ENCODE measurements at places on chromosomes 4 and X.
A peak's percentile ranks its signal among the peaks of the same experiment; 100 is the strongest.

DNA sequence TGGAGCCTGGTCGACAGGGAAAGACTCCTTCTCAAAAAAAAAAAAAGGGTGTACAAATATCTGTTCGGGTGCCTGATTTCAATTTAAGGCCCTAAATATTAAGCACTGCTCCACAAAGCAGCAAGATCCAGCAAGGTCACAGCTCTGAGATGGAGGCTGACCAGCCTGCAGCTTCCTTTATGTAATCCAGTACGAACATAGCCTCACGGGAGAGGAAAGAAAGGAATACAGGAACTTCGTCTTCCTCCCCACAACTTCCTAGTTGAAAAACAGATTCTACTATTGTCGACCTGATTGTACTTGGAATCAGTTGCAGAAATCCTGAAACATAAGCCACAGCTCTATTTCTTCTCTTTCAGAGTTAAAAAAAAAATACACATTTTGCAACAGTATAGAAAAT lies 53.5 kb upstream of the TBC1D9 start:
- no peak for DNase-seq

GRCh38 chr4:105135785-105136184 lies 10.9 kb upstream of the TET2 start:
- peak; percentile 76 for DNase-seq

GRCh38 chr4:23194751-23195150 lies 502.0 kb downstream of the GBA3 start:
- no peak for DNase-seq

- DNase-seq = no peak
Observed at GRCh38 chr4:145283909-145284308, 103.5 kb upstream of the OTUD4 start.

- no peak for DNase-seq
Observed at GRCh38 chr4:179539641-179540040, 2097.4 kb upstream of the AGA start.

GRCh38 chr4:137966504-137966903 lies 275.6 kb downstream of the SLC7A11 start:
- DNase-seq = no peak

GRCh38 chr4:145545538-145546174 lies 64.0 kb downstream of the SMAD1 start:
- peak; percentile 82 for DNase-seq

- peak; percentile 82 for DNase-seq
Observed at GRCh38 chr4:85086721-85087120, 120.2 kb upstream of the WDFY3 start.

DNA sequence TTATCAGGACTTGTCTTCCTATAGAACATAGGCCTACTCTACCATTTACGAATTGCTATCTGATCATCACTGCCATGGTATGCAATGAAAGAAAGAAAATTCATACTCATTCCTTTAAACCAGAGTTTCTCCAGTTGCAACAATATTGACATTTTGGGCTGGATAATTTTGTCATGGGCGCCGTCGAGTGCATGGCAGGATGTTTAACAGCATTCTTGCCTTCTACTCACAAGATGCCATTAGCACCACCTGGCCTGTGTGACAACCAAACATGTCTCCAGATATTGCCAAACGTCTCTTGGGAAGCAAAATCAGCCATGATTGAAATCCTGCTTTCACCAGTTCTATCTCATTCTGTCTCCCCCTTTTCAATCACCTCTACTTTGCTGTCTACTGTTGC lies 63.6 kb upstream of the ARHGAP24 start:
- no peak for DNase-seq

GRCh38 chrX:2351999-2352995 lies 148.5 kb downstream of the DHRSX start:
- peak; percentile 99 for DNase-seq

- no peak for DNase-seq
Observed at GRCh38 chr4:39521253-39521919, 5.9 kb downstream of the UGDH start.

GRCh38 chr4:7425591-7426468 lies 8.9 kb downstream of the PSAPL1 start:
- no peak for DNase-seq

- DNase-seq = no peak
Observed at GRCh38 chr4:9771034-9771433, 10.4 kb upstream of the DRD5 start.

- no peak for DNase-seq
Observed at GRCh38 chr4:165782623-165783022, 90.4 kb upstream of the TLL1 start.

GRCh38 chrX:14095702-14096101 lies 66.0 kb upstream of the GEMIN8 start:
- peak; percentile 58 for DNase-seq

GRCh38 chr4:74934016-74934831 lies 1.3 kb downstream of the PARM1 start:
- peak; percentile 52 for DNase-seq

DNA sequence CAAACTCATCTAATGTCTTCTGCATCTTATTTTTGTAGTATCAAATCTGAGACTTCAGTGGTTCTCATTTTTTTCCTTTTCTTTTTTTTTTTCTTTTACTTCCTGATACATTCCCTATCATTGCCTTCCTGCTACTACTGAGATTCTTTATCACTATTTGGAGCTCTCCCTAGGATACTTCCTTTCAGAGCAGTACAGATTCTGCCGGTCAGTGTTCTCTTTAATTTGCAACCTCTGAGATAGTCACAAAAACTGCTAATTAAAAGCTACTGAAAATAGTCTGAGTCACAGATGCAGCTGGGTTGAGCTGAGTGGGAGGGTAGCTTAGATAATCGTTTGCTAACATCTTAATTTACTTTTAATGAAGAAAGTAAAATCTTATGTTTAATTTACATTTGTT lies 1279.7 kb downstream of the ARAP2 start:
- DNase-seq = no peak

GRCh38 chr4:86909546-86910295 lies 17.5 kb upstream of the C4orf36 start:
- DNase-seq = peak; percentile 64
